HFFc6 (cell line): ENCODE measurements at places on chromosomes 12 and 14.

DNA sequence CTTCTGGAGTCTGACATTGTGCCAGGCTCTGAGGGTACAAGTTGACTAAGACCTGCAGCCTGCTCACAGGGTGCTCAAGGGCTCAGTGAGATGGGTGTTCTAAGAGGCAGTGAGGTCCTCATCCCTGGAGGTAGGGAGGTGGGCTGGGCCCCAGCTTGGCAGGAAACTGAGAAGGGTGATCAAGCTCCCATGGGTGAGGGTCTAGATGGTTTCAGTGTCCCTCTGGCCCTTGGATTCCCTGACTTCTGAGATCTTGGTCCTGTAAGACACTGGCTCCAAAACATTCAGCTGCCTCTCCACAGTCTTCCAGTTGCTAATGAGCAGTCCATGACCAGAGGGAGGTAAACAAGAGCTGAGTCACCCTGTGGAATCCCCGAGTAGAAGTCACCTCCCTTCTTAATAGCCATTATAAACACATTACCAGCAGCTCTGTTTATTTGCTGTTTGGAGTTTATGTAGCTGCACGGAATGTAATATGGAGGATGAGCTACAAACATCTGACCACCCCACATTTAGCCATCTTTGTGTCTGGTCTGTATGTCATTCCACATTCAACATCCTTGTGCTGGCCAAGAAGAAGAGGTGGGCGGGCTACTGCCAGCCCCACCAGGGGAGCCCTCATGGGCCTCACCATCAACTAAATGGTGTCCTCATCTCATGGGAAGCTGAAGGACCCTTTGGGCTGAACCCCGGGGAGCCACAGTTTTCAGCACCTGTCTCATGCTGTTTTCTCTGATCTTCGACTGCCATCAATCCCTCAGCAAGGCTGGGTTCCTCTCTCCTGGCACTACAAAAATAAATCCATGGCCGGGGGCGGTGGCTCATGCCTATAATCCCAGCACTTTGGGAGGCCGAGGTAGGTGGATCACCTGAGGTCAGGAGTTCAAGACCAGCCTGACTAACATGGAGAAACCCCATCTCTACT, 37.2 kb upstream of the BDKRB2 start:
- peak; percentile 90 for DNase-seq

GRCh38 chr12:86774841-86775388, 518.7 kb upstream of the MGAT4C start:
- no peak for DNase-seq

DNA sequence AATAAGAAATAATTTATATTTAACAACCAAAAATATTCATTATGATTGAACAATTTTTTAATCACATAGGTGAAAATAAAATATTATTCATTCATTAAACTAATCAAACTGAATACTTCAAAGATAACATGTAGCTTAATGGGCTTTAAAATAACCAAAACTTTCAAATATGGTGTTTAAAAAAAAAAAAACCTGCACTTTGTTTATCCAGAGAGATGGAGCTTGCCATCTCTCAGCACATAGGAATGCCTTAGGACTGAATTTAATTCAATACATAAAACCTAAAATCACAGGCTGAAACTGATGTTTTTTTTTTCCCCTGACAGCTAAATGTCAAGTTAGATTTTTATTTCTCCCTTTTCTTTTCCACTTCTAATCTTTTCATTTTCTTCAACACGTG, 14.4 kb upstream of the CCER1 start:
- DNase-seq: no peak

- DNase-seq: peak; percentile 3
These were observed 36.6 kb upstream of the PIK3C2G start for GRCh38 chr12:18224745-18225144.

GRCh38 chr14:67457782-67458181, 30.7 kb downstream of the TMEM229B start:
- no peak for DNase-seq

DNA sequence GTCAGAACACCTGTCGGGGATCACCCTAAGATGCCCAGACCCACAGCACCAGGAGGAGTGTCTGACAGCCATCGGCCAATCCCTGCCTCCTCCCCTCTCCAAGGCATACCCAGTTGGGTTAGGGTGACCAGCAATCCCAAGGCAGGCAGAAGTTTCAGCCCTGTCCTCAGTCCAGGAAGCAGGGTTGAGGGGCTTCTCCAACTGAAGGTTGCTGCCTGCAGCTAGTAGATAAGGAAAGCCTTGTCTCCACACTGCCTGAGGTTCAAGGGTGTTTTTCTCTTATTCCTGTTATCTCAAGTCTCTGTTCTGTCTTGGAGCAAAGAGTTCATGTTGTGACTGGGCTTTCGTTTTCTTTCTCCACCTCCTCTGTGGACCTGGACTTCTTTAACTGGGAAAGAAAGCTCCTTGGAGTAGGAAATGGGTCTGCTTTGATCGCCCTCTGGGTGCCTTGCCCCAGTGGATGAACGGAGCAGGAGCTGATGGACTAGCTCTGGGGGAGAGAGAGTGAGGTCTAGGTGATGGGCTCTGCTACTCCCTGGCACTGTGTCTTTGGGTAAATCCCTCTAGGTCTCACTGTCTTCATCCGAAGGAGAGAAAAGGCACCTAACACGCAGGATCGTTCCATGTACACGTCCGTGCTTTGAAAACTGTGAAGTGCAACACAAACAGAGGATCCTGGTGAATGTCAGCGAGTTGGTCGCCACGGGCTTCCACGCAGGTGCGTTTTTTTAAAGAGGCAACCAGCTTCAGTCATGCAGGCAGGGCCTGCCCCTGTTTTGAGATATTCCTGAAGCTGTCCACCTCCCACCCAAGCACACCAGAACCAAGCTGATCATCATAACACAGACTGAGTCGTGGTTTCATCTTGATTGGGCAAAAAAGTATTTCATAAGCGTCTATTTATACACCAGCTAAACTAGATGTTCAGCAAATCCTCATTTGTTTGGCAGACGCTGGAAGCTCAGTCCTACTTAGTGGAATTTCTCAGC, 52.5 kb upstream of the FOXN3 start:
- no peak for DNase-seq

- no peak for DNase-seq
These were observed 18.5 kb downstream of the ZBTB42 start for GRCh38 chr14:104819361-104819781.

GRCh38 chr12:116002890-116003536, 274.5 kb downstream of the MED13L start:
- DNase-seq: no peak

DNA sequence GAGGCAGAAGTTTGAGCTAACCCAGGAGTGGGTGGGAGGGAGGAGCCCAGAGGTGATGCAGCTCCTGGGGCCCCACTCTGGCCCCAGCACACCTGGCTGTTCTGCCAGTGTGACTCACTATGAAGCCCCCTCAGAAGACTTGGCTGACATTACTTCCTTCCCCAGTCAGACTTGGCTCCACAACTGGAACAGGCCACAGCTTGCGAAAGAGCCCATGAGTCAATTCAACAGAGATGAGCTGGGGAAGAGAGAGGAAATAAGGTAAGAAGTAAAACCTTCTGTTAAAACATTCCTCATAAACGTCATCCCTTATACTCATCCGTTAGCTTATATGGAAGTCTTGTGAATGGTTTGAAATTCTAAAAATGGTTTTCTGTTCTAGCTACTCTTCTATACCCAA, 245.9 kb downstream of the ADAMTS20 start:
- peak; percentile 71 for DNase-seq

DNA sequence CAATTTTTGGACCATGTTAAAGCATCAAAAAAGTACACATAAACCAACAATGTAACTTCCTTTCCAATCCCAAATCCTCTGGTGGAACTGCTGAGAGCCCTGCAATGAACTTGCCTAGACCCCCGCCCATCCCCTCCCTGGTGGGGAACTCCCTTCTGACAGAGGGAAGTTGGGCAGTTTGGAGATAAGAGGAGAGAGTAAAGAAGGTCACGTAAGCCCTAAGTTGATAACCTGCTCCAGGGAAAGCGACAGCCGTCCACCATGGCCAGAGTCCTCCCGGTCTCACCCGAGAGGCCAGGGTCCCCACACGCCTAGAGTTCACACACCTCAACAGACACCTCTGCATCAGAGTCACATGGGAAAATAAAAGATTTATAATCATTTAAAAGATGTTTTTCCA, 138.7 kb downstream of the EGLN3 start:
- no peak for DNase-seq

DNA sequence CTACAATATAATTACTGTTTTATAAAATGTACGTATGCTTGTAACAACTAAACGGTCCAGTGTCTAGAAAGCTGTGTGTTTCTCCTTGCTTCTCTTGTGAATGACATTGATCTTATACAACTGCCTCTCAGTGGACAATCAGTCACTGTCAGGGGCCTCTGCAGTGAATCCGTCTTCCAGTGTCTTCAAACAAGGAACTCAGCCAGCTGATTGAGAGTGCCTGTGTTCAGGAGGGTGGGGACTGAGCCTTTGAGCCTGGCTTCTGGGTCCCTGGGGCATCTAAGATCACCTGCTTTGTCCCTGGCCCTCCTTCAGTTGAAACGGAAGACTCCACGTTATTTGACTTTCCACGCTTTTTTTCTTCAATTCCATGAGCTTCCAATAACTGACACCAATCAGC, 133.1 kb upstream of the SFSWAP start:
- no peak for DNase-seq

DNA sequence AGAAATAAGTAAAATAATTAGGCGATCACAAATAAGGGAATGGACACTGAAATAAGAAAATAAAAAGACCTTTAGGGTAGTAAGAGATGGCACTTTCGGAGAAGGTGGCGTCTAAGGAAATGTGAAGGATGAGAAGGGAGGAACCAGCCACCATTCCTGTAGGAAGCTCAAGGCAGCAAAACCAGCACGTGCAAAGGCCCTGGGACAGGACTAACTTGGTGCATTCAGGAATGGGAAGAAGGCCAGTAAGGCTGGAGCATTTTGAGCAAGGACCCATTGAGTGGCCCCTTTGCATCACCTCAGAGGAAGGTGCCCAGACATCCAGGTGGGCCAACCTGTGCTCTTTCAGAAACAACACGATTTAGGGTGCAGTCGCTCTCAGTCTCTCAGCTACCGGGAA, 738 bp upstream of the VPS37B start:
- DNase-seq: no peak

DNA sequence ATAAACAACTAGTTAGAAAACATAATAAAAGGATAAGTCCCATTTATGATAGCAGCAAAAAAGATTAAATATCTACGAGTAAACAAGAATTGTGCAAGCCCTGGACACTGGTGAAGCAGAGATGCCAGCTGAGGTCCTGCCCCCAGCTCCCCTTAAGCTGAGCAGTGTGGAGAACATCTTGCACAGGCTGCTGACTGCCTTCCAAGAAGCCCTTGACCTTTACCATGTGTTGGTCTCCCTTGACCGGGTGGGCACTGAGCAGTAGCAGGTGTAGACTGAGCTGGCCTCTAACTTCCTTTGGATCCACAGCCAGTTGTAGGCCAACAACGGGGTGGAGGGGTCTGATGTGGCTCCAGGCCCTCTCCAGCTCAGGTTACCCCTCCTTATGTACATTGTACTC, 47.7 kb upstream of the PAPLN start:
- DNase-seq: no peak

DNA sequence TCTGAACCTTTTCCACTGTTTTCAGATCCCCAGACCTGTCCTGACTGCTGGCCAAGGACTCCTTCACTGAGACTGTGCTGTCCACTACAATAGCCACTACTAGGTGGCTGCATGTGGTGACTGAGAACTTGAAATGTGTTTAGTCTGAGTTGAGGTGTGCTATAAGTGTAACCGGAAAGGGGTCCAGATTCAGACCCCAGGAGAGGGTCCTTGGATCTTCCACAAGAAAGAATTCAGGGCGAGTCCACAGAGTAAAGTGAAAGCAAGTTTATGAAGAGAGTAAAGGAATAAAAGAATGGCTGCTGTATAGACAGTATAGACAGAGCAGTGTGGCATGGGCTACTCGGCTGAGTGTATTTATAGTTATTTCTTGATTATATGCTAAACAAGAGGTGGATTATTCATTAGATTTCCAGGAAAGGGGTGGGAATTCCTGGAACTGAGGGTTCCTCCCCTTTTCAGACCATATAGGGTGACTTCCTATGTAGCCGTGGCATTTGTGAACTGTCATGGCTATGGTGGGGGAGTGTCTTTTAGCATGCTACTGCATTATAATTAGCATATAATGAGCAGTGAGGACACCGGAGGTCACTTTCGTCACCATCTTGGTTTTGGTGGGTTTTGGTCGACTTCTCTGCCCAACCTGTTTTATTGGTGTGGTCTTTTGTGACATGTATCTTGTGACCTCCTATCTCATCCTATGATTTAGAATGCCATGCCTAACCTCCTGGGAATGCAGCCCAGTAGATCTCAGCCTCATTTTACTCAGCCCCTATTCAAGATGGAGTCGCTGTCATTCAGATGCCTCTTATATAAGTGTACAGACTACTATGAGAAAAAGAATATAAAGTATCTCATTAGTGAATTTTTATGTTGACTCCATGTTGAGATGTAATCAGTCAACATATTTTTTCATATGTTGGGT, 70.0 kb upstream of the SRSF5 start:
- no peak for DNase-seq

DNA sequence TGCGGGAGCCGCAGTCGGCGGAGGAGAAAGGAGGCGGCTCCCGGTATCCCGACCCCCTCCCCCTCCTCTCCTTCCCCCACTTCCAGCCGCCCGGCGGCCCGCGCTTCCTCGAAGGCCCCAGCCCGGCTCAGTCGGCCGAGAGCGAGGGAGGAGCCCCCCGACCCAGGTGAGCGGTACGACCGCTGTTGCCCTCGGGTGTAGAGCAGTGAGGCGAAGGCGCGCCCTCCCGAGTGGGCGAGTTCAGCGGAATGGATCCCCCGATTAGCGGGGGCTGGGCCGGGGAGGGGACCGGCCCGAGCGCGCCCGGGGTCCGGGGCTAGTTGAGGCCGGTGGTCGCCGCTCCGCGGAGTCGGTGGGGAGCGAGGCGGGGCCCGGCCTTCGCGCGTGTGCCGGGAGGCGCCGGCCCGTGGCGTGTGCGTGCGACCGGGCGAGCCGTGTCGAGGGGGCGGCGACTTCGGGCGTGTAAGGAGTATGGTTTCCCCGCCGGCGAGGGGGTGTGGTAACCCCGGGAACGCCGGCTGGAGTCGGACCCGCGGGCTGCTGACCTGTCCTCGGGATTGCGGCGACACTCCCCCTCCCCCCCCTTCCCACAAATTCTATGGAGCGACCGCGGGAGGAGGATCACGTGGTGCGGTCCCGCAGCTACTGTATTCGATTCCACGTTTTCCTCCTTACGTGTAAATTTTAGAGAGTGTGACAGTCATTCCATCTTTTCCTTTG, 501 bp downstream of the RIMKLB start:
- peak; percentile 7 for DNase-seq

DNA sequence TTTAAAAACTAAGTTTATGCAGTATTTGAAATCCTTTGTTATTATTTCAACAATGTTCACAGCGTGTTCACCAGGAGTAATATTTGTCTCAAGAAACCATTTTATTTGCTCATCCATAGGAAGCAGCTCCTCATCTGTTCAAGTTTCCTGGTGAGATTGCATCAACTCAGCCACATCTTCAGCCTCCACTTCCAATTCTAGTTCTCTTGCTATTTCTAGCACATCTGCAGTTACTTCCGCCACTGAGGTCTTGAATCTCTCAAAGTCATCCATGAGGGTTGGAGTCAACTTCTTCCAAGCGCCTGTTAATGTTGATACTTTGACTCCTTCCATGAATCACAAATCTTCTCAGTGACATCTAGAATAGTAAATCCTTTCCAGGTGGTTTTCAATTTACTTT, 18.0 kb downstream of the CLEC9A start:
- no peak for DNase-seq
